ENCODE measurements at places on chromosomes 2 and 18.

DNA sequence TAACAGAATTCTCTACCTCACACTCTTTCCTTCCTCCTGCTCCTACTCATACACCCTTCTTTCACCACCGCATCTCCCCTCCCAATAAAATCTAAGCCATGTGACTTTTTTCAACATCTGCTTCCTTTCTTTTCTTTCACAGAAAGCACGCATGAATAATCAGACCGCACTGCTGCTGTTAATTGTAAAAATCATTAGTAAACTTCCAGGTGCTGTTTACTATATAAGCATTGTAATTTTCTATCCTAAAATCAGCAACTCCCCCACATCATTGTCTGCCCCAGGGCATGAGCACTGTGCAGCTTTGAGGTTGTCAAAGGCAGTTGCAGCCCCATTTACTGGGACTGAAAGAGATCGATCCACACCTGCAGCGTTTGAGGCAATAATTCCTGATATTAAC lies 782.6 kb upstream of the ID2 start:
- no peak for DNase-seq

- DNase-seq = no peak
Observed at GRCh38 chr2:219448776-219449341, 14.2 kb downstream of the SPEG start.

DNA sequence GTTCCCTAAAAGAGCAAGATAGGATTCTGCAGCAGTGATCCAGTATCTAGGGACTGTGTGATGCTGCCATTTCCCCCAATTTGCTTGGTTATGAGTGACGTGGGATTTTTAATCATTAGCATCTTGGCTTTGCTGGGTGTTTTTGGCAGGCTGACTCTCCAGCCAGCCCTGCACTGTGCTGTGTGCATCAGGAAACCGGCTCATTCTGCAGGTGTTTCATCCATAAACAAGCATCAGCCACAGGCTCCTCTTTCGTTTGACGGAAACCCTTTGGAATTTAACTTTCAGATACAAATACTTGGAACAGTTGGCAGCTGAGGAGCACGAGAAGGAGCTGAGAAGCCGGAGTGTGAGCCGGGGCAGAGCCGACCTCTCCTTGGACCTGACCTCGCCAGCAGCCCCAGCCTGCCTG lies 135.9 kb downstream of the TPGS2 start:
- DNase-seq = no peak

DNA sequence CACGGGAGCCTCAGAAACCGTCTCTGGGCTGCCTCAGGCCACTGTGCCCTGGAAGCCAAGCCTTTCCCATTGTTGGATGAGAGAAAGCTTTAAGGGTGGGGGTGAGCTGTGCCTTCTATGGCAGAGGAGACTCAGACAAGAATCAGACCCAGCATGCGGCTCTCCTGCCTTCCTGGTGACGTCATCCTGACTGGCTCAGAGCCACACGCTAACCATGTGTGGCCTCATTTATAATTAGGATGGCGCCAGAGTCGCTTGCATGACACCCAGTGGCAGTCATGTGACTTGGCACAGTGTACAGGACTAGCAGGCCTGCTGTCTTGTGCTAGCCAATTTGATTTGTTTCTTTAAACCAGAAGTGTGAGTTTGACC lies 99.1 kb downstream of the SH3BP4 start:
- DNase-seq = no peak

GRCh38 chr2:143347271-143347695 lies 218.1 kb downstream of the ARHGAP15 start:
- DNase-seq = no peak
